ENCODE measurements at places on chromosomes 11 and 22.
A peak's percentile ranks its signal among the peaks of the same experiment; 100 is the strongest.

DNA sequence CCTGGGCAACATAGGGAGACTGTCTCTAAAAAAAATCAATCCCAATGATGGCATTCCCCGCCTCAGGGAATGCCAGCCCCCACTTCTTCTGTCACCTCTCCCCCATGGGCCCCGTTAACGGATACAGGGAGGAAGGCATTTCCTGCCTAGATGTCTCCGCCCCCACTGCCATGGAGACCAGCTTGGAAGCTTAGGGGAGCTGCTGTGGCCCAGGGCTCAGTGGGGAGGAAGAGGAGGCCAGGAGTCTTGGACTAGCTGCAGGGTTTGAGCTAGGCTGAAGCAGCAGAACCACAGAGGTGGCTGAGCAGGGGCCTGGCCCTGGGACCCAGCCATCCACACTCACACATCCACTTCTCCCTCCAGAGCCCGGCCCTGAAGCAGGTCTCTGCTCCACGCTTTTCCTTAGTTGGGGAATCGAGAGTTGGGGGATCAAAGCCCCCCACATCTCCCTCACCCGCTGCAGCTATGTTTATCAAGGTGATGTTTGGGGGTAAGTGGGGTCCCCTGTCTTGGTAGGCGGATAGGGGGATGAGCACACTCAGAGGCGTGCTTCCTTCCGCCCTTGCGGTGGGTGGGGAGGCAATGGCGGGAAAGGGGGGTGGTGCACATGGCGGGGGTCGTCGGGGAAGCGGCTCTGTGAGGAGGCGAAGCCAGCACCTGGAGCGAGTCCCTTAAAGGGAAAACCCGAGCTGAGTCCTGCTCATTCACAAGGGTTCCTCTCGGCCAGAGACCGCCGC lies at the start of gene C22orf15:
Gene C22orf15 (plus strand): TSS at position 149 of the 737 bp plus-strand sequence. CDS start 317 bp downstream, at position 466.
- DNase-seq: peak; percentile 85

GRCh38 chr11:94806419-94806818 lies 38.3 kb downstream of the AMOTL1 start:
- no peak for DNase-seq

- DNase-seq: no peak
Observed at GRCh38 chr11:61068581-61068980, 33.7 kb upstream of the CD5 start.

DNA sequence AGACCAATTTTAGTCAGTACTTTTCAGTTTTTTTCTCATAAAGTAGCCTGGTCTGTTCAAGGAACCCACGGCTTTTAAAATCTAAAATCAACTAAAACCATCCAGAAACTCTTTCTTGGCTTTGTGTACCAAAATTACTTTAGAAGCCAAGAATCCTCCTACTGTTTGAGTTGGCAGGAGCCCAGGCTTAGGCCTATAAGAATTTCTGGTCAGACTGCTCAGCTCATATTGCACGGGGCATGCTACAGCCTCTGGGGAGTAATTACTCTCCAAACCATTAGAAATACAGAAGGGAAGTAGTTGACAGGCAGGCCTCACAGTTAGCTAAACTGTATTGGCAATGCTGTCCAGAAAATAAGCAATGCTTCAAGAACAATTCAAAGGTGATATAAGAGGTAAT lies 1862.9 kb upstream of the RAG2 start:
- no peak for DNase-seq

DNA sequence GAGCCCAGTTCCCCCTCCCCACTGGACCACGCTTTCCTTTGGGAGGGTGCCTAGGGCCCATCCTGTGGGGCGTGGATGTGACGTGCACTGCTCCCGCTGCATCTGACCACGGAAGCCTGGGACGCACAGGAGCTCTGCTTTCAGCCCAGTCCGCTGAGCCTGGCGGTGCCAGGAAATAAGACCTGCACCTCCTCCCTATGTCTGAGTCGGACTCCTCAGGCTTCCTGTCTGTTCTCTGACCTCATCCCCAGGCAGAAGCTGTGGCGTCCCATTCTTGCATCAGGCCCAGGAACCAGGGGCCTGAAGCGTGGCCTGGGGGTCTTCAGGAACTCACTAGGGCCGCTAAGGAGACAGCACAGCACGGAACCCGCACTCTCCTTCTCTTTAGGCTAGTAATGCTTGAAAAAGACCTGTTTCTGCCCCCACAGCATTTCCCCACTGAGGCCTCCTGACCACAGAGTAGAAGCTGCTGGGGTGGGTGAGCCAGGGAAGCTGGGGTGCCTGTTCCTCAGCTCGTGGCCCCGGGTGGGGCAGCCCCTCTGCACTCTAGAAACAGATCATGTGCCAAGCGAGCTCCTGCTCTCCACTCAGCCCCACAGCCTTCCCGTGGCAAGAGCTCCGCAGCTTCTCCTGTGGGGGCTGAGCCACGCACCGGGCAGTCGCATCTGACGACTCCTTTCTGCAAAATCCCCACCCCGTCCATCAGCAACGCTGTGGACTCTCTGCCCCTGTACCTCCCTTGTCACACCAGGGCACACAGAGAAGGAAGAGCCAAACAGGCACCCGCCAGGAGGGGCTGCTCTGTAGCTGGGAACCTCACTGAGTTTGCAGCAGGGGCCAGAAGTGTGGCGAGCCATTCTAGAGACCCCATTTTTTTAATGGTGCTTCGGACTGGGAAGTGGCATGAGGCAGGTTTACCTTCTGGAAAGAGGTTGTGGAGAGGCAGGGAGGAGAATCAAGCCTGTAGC lies 22.6 kb downstream of the MOV10L1 start:
- no peak for DNase-seq

GRCh38 chr11:114892381-114893197 lies 214.3 kb downstream of the NXPE2 start:
- peak; percentile 19 for DNase-seq

- no peak for DNase-seq
Observed at GRCh38 chr11:132876705-132877104, 655.6 kb downstream of the OPCML start.

DNA sequence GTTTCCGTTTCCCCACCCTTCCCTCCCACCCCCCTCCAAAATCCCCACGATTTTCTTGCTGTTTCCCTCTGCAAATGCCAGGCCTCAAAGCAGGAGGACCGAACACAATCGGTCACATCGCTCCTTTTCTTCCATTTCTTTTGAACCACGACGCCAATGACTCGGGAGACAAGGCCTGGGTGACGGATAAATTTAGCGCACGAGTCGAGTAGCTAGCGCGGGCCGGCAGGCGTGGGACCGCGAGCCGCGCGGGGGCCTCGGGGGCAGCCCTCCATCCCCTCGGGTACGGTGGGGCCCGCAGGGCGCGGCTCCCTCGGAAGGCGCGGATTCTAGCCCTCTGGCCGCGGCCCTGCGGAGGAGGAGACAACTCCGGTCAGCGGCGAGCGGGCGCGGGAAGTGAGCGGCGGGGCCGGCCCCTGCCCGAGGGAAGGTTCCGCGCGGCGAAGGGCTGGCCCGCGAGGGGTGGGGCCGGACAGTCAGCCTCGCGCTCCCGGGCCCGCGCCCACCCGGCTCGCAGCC lies 414 bp downstream of the JOSD1 start:
- DNase-seq: peak; percentile 92

DNA sequence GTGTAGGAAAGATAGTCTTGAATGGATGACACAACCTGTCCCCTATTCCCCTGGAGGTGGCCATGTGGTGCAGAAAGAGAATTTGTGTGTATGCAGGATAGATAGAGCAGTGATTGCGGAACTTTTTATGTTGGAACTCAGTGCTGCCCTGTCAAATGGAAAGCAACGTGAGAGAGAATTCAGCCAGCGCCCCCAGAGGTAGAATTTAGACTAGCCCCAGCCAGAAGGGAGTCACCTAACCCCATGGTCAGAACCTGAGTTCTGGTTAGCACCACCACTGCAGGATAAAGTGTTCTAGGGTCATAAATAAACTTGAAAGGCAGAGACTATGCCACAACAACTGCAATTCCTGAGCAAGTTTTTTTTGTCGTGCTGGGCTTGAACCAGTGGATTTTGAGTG lies 152.9 kb upstream of the GRIA4 start:
- no peak for DNase-seq

DNA sequence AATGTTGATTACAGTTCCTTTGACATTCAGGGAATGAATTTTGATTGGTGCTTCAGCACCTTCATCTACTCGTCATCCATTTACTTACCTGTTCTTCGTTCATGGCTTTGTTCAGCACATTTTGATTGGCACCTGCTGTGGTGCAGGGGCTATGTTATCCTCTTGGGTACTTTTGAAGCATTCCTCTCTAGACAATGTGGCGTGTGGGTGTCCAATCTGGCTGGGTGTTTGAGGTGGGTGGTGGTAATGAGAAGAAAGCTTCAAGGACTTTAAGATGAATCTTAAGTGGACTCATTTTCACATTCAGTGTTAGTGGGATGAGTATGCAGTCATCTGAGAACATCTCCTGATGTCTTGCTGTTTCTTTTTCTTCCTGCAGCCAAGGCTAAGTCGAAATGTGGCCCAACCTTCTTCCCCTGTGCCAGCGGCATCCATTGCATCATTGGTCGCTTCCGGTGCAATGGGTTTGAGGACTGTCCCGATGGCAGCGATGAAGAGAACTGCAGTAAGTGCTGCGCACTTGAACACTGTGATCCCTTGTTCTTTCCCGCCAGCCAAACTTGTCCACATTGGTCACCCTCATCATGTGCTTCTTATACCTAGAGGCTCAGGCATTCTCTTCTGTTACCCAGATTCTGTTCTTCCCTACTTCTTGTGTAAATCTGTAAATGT lies 137.5 kb downstream of the LDLRAD3 start:
- no peak for DNase-seq

GRCh38 chr22:36028646-36029405 lies at the start of gene RBFOX2:
Gene RBFOX2, minus strand, starts transcription at chr22:36028824. Its CDS starts 399 bp downstream, at chr22:36028425.
- peak; percentile 98 for DNase-seq

DNA sequence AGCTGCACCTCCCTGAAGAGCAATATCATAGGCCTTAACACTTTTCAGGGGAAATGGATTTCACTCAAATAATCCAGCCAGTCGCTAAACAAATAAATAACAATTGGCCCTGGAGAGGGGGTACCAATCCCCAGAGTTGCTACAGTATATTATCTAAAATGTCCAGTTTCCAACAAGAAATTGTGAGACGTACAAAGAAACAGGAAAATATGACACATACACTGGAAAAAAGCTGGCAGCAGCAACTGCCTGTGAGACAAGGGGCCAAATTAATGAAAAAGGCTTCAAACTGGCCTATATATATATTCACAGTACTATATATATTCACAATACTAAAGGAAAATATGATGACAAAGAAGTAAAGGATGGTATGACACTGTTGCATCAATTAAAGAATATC lies 4.0 kb downstream of the NF2 start:
- no peak for DNase-seq

DNA sequence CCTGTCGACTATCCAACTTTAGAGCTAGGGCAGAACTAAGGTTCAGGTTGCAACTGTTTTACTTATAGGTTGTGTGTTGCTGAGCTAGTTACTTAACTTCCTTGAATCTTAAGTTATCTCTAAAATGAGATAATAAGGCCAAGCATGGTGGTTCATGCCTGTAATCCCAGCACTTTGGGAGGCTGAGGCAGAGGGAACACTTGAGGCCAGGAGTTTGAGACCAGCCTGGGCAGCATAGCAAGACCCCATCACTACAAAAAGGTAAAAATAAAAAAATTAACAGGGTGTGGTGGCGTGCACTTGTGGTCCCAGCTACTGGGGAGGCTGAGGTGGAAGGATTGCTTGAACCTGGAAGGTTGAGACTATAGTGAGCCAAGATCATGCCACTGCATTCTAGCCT lies 2.1 kb downstream of the ACCS start:
- DNase-seq: no peak

DNA sequence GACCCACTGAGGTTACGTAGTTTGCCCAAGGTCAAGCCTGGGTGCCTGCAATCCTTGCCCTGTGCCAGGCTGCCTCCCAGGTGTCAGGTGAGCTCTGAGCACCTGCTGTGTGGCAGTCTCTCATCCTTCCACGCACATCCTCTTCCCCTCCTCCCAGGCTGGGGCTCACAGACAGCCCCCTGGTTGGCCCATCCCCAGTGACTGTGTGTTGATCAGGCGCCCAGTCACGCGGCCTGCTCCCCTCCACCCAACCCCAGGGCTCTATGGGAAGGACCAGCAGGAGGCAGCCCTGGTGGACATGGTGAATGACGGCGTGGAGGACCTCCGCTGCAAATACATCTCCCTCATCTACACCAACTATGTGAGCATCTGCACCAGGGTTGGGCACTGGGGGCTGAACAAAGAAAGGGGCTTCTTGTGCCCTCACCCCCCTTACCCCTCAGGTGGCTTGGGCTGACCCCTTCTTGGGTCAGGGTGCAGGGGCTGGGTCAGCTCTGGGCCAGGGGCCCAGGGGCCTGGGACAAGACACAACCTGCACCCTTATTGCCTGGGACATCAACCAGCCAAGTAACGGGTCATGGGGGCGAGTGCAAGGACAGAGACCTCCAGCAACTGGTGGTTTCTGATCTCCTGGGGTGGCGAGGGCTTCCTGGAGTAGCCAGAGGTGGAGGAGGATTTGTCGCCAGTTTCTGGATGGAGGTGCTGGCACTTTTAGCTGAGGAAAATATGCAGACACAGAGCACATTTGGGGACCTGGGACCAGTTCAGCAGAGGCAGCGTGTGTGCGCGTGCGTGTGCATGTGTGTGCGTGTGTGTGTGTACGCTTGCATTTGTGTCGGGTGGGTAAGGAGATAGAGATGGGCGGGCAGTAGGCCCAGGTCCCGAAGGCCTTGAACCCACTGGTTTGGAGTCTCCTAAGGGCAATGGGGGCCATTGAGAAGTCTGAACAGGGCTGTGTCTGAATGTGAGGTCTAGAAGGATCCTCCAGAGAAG lies 1.6 kb downstream of the GSTP1 start:
- no peak for DNase-seq

DNA sequence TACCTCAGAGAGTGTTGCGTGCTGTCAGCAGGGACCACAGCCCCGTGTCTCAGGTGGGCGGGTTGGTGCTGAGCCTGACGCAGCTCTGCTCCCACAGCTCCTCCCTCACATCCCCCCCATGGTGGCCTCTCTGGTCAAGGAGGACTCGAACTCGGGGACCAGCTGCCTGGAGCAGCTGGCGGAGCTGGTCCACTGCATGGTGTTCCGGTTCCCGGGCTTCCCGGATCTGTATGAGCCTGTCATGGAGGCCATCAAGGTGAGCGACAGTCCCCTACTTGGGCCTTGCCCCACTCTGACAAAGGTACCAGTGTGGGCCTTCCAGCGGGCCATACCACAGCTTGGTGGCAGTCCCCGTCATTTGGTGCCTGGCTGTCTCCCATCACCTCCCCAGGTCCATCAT lies 11.8 kb downstream of the USP35 start:
- DNase-seq: no peak

DNA sequence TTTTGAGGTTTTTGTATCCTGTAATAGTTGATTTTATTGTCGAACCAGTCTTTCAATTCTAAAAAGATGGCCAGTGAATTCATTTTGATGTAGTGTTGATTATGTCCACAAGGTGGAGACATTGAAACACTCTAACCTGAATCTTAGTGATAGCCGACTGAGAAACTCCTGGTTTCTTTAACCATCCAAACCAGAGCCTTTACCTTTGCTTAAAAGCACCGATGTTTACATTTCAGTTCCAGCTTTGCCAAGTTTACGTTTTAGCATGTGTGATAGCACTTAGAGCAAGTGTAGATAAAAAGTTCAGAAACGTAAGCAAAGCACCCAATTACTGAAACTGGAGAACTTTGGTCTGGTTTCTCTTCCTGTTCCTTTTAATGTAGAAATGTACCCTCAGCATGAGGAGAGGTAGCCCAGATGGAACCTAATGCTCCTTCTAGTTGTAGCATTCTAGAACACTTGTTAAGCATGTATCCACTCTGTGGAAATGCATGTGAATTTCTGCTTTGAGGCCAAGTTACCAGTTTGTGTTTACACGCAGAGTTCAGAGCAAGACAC lies 208.6 kb downstream of the DBX1 start:
- no peak for DNase-seq

GRCh38 chr11:95149651-95150364 lies 60.2 kb downstream of the ENDOD1 start:
- no peak for DNase-seq

GRCh38 chr11:67303835-67304411 lies 593 bp downstream of the SSH3 start:
- DNase-seq: no peak

Data from esophagus muscularis mucosa (tissue), 4 donors.